Amygdala (tissue), 56 donors: ENCODE measurements at places on chromosomes 16 and 17.

DNA sequence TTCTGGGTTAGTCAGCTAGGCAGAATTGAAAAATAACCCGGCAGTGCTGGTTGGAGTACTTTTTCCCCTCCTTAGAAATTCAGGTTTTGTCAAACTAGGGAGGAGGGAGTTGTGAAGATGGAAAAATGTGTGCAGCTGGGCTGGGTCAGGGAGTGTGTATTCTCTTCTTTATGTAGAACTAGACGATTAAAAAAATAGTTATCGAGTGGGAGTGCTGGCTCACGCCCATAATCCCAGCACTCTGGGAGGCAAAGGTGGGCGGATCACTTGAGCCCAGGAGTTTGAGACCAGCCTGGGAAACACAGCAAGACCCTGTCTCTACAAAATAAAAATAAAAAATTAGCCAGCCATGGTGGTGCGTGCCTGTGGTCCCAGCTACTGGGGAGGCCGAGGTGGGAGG lies 106.4 kb downstream of the GNAO1 start:
- no peak for DNase-seq

GRCh38 chr17:9363440-9364350 lies 211.9 kb downstream of the STX8 start:
- no peak for DNase-seq

DNA sequence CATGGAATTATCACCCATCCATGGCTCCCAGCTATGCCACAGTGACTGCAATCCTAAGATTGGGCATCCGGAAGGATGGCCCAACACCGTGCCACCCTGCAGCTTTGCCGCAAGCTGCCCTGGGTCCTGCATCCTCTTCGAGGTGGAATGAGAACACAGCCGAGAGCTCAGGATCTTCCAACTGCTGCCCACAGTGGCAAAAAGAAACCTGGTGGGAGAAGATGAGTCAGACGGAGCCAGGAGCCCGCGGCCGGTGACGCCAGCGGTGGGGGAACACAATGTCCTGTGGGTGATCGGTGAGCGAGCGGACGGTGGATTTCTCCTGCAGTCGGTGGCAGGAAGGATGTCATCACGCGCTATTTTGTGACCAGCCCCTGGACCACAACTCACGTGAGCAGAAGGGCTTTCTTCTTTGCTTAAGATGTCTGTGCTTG lies 20.1 kb downstream of the CD7 start:
- DNase-seq, result no peak

- no peak for DNase-seq
These were observed 12.1 kb upstream of the USP10 start for GRCh38 chr16:84687715-84688114.
